Stimulated activated CD8-positive, alpha-beta memory T cell treated with anti-CD3 and anti-CD28 coated beads, Interleukin-4, amount 100 ng/mL, for 1 hour (primary cell): ENCODE measurements at places on chromosomes 3 and 15.

DNA sequence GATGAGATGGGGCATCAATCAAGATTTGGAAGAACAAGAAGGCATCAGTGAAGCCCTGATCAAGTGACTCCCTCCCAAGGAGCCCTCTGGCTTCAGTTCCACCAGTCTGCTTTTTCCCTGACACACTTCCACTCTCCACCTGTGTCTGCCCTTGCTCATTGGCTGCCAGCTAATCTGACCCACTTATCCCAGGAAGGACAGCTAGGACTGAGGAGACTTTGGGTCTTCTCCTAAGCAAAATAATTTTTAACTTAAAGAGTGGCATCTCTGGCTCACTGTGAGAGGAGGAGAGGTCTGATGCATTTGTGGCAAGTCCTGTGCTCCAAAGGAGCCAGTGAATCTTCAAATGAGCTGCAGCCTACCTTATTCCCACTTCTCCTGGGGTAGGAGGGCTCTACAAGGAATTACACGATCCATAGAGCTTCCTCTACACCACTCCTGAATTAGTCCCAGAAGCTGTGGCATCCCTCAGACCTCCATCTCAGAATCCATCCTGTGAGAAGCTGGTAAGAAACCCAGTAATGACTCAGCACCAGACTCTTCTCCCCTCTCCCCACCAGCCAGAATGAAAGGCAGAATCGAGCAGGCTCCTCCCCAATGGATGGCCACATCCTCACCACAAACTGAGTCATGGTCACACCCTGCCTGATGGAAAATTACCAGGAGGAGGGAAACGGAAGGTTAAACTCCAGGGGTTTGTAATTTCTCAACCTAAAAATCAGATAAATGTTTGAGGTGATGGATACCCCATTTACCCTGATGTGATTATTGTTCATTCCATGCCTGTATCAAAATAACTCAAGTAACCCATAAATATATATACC is 6.3 kb upstream of the PKM start:
- DNase-seq: no peak

GRCh38 chr3:189937302-189938127 is 183.2 kb downstream of the P3H2 start:
- DNase-seq: no peak

DNA sequence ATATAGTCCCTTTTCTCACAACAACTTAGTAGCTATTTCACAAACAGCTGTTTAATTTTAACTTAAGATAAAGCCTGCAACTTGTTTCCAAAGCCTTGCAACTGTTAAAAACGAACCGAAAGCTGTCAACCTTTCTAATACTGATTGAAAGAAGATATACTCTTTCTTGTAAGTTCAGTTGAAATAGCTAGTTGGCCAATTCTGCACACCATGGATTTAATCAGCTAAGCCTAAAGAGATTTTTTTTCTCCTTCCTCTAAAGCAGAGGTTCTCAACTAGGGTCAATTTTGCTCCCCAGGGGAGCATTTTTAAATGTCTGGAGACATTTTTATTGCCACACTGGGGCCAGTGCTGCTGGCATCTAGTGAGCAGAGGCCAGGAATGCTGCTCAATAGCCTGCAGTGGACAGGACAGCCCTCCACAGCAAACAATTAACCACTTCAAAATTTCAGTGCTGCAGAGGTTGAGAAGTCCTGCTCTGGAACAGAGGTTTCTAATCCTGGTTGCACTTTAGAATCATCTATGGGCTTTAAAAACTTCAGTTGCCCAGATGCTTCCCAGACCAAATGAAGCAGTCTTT is 26.2 kb downstream of the MINDY4B start:
- no peak for DNase-seq

DNA sequence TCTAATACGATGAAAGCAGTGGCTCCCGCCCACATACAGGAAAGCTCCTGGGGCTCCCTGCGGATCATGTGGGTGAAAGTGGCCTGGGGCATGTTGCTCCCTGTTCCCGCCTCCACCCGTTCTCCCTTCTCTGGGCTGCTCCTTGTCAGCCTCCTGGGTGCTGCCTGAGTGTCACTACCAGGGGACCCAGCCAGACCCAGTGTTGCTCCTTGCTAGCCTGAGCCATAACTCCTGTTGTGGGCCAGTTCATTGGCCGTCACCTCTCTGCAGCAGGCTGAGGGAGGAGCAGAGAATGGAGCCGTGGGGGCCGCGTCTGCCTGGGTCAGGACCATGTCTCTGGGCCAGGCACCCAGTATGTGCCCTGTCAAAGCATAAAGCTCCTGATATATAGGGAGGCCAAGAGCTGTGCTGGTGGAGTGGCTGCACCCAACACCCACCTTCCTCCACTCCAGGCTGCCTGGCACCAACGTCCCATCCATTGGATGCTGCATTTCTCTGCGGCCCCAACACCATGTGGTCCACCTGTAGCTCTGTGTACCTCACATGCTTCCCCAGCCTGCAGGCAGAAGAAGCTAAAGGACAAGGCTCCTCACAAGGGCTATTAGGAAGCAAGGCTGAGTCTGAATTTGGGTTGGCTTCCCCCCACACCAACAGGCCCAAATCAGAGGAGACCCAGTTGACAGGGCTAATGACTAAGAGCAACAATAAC is 40.5 kb downstream of the KLF13 start:
- DNase-seq: no peak

DNA sequence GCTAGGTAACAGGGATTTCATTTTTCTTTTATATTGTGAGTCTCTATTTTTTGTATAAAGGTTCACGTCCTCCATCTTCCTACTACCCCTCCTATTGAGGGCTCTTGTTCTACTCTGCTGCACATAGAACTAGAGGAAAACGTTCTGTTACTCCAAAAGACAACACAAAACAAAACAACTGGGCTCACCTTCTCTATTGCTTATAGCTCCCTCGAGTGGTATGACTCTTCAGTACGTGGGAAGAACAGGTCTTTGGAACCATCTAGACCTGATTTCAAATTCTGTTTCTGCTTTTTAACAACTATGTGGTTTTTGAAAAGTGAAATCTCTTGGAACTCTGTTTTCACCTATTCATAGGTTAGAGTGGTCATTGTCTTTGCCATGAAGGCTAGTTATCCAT is 515.3 kb downstream of the SOX2 start:
- DNase-seq: no peak

- DNase-seq: no peak
Observed at GRCh38 chr3:93981649-93982048, 1.7 kb downstream of the ARL13B start.

- no peak for DNase-seq
Observed at GRCh38 chr15:57411945-57412768, 35.9 kb downstream of the CGNL1 start.

DNA sequence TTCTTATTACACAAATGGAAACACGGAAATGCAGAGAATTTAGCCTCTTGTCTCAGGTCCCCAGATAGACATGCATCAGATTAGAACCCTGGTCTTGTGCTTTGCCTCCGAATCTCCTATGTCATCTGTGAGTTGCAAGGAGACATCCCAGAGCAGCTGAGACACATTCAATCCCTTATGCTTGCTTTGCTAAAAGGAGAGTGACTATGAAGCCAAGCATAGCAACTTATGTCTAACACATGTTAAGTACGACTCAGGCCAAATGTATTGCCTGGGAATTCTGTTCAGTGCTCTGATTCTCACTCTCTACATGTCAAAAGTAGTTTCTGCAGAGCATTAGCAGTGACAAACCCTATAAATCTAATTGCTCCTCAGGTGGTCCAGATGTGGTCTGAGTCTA is 30.6 kb upstream of the LRRC3B start:
- DNase-seq: no peak

DNA sequence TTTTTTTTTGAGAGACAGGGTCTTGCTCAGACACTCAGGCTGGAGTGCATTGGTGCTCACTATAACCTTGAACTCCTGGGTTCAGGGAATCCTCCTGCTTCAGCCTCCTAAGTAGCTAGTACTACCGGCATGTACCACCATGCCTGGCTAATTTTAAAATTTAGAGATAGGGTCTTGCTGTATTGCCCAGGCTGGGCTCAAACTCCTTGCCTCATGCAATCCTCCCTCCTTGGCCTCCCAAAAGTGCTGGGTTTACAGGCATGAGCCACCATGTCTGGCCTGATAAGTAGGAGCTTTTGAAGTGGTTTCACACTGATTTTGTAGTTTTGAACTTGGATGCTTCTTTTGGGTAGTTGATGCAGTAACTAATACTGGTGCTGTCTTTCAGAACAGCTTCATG is 7.8 kb downstream of the MAP2K1 start:
- DNase-seq: no peak

DNA sequence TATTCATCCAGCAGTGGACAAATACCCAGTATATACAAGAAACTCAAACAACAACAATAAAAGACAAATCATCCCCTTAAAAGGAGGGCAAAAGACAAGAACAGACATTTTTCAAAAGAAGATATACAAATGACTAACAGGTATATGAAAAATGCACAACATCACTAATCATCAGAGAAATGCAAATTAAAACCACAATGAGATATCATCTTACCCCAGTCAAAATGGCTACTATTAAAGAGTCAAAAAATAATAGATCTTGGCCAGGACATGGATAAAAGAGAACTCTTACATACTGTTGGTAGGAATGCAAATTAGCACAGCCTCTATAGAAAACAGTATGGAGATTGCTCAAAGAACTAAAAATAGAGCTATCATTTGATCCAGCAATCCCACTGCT is 16.9 kb downstream of the DHX36 start:
- no peak for DNase-seq

DNA sequence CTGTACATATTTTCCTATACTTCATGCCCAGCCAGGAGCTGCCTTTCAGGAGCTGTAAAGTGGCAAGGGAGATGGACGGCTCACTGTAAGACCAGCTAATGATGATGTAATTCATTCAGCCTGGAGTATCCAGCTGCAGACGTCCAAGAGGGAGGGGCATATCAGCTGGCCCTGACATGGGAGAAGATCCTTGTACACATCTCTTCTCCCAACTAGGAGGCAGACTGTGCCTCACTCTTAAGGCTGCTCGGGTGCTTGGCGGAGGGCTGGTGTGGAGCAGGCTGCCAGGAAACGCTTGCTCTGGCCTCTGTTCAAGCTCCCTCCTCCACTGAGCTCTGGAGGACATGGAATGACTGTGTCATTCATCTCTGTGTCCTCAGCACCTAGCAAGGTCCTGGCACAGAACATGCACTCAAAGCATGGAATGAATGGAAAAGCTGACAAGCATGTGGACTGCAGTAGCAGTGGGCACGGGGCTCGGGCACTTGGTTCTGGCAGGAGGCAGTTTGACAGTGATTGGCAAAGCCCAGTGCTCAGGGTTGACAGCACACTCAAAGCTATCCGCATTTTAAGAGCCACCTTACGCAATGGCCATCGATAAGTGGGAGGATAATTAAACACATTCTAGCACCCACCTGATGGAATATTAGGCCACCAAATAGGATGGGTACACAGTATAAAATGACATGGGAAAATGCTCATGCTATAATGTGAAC is 72.4 kb downstream of the TBC1D2B start:
- no peak for DNase-seq

- DNase-seq: no peak
Observed at GRCh38 chr3:22399566-22399965, 648.6 kb upstream of the ZNF385D start.

DNA sequence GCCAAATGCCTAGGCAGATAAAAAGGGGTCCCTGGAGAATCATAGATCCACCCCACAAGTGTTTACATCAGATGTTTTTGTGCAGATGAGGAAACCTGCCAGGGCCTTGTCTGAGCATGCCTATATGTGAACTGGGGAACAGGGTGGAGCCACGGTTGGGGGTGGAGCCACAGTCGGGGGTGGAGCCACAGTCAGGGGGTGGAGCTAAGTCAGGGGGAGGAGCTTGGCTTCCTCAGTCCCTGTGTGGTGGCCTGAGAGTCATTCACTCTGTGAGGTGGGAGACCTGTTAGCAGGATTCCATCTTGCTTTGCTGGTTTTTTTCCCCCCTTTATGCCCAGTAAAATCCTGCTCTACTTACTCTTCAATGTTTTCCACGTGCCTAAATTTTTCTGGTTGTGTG is 57.8 kb upstream of the TGFBR2 start:
- no peak for DNase-seq

DNA sequence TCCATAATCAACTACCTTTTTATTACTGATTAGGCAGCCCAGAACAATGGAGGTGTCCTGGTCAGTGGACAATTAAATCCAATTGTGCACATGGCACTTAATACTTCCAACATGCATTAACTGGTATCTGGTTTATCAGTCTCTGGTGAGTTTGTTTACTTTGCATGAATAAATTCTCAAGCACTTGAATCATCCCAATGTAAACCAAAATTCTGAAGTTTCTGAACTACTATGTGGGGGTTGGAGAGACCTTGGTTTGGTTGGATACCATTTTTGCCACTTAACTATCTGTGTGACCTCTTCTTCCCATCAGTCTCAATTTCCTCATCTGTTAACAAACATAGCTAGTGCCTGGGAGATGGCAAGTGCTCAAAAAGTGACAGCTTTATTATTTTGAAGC is 70.5 kb upstream of the MAP4 start:
- DNase-seq: no peak

GRCh38 chr15:40495516-40495915 is 24.7 kb downstream of the CHST14 start:
- no peak for DNase-seq

DNA sequence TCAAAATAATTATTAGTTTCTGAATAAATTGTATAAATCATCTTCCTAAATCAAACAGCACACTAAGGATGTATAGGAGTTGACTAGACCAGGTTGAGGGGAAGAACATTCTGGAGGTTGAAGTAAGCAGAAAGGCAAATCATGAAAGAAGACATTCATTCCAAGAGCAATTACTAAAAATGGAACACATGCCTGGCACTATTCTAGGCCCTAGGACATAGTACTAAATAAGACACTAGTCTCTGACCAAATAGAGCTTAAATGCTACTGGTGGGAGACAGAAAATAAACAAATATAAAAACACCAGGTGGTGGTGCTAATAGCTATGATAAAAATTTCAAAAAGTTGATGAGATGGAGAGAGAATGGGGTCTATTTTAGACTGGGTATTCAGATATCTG is 190.1 kb downstream of the TBC1D5 start:
- no peak for DNase-seq

GRCh38 chr3:138125548-138126221 is 6.5 kb downstream of the A4GNT start:
- no peak for DNase-seq

DNA sequence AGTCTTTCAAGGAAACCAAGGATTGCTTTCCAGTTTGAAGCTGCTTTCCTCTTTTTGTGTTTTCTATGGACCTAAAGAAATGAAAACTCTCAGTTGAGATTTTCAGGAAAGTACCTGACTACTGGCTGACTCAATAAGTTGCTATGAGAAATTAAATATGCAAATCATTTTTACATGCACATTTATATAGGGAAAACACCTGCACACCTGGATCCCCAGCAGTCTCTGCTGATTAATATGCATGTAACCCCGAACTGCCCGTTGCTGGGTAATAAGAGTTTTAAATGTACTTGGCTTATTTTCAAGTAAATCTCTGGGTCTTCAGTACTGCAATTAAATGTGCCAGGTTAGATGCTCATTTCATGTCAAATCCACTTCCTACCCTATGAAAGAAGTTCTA is 77.2 kb downstream of the KBTBD8 start:
- no peak for DNase-seq

DNA sequence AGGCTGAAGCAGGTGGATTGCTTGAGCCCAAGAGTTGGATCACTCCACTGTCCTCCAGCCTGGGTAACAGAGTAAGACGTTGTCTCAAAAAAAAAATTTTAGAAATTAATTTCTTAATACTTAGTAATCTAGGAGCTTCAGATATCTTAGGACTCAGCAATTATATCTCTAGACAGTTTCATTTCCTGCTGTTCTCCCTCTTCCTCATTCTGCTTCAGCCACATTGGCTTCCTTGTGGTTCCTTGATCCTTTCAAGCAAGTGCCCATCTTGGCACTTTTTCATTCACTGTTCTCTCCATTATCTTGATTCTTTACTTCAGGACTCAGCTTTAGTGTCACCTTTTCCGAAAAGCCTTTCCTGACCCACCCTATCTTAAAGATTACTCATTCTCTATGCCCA is 22.5 kb downstream of the TMEM202 start:
- DNase-seq: no peak
